Ovary (tissue), 10 donors: ENCODE measurements at places on chromosomes 1 and 21. TPM values are rescaled to one million over a fixed set of nuclear protein-coding genes. Genes with fewer than 3 reads are reported as not detected.

DNA sequence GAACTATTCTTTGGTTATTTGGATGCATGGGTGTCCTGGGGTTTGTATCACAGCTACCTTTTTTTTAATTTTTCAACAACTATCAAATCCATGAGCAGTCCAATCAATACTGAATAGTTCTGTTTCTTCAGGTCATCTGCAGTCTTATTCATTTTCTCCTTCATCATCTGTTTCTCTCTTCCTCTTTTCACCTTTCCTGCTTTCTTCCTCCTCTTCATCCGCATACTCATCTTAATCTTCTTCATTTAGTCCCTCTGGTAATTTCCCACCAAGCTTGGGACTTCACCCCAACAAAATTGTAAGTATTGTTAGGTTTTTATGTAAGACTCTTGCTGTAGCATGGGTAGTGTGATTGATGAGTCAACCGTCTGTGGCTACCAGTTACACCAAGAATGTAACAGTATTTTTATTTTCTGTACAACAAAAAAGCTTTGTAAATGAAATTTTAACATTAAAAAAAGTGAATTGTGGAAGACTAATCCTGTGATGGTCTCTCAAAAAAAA, 184.1 kb upstream of the RNPC3 start:
- H3K4me3 ChIP-seq: no peak overlapping the region
- H3K36me3 ChIP-seq: no peaks in the 10 kb centered on the region
- no peaks in the 10 kb centered on the region for H3K27me3 ChIP-seq
- H3K4me1 ChIP-seq: no peaks in the 10 kb centered on the region
- no peak overlapping the region for H3K27ac ChIP-seq
- DNase-seq: no peak

GRCh38 chr1:207861442-207862177, 49.3 kb downstream of the CD34 start:
- peaks cover 7% of the 10 kb centered on the region for H3K4me1 ChIP-seq
- H3K4me3 ChIP-seq: no peak overlapping the region
- H3K27me3 ChIP-seq: no peaks in the 10 kb centered on the region
- no peak for DNase-seq

GRCh38 chr1:93874025-93874651, 4.9 kb downstream of the DNTTIP2 start:
- DNase-seq: no peak
- no peaks in the 10 kb centered on the region for H3K27me3 ChIP-seq
- H3K4me3 ChIP-seq: no peak overlapping the region
- H3K27ac ChIP-seq: no peak overlapping the region
- H3K36me3 ChIP-seq: no peaks in the 10 kb centered on the region

DNA sequence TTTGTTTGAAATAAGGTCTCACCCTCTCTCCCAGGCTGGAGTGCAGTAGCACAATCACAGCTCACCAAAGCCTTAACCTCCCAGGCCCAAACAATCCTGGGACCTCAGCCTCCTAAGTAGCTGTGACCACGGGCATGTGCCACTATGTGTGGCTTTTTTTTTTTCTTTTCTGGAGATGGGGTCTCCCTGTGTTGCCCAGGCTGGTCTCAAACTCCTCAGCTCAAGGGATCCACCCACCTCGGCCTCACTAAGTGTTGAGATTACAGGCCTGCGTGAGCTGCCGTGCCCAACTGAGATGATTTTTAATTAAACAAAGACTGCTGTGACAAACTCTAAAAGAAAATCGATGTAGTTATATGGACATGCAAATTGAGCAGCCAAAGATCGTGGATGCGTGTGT, 768.4 kb upstream of the ADGRL2 start:
- no peak for DNase-seq
- H3K4me1 ChIP-seq: no peaks in the 10 kb centered on the region
- H3K27me3 ChIP-seq: no peaks in the 10 kb centered on the region

DNA sequence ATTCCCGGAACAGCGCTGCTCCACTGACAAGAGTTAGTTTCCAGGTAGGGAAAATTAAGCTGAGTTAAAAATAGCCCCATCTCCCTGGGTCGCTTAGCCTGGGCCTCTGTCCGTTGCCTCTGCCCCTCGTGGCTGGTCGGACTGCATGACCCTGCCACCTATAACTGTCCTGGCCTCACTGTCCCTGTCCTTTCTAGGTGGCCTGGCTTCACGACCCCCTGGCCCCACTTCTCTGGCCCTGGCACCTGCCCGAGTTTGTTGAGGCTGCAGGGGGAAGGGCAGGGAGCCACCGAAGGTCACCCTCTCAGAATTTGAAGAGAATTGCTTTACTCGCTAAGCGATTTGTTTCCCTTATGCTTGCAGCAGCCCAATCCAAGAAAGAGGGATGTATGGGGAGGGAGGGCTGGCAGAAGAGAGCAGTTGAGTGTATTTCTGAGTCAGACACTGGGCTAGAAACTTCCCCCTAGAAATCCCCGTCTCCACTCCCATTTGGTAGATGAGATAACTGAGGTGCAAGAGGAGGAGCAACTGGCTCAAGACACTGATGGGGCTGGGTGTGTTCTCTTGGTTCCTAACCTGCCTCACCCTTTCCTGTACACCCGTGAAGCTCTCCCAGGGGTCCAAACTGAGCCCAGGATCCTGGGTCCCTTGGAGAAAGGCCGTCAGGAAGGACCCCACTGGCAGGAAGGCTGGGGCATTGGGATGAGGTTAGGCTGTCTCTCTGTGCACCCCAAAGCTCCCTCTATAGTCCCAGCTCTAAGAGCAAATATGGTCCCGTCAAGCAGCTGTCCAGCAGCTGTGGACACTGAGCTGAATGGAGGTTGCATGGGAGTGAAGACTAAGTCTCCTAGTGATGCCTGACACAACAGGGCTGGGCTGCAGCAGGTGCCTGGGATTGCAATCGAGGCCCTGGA, 2.9 kb upstream of the EDN2 start:
- DNase-seq: no peak
- H3K27ac ChIP-seq: peak overlapping the region; percentile 16
- no peak overlapping the region for H3K4me3 ChIP-seq
- no peaks in the 10 kb centered on the region for H3K27me3 ChIP-seq
- H3K4me1 ChIP-seq: peaks cover 10% of the 10 kb centered on the region

DNA sequence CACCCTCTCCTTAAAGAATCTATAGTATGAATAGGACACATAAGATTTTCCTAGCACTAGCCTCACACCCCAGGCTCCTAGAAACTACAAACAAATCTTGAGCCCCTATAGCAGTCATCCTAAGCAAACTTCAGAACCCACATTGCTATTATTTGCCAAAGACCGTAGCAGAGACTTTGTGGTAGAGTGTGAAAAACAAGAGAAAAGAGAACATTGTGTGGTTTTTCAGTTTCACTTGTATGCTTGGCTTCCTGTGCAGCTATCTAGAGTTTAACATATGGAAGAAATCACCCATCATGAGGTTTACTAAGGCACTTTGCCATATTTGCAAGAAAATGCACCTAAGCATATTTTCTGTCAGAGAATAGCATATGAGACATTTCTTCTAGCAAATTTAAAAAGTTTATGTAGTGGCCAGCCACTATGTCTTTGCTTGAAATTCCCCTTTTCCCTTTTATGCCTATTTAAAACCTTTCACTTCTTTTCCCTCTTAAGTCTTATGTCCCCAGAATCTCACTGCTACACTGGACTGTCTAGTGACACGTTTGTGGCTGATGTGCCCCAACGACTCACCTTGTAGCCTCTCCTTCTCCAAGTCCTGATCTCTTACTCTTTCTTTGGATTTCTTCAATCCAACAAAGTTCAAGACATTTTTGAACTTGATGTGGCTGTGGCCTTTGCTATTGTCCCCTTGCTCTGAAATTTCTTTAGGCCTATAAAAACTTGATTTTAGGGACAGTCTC, 25.6 kb downstream of the CCDC190 start:
- H3K27ac ChIP-seq: no peak overlapping the region
- DNase-seq: no peak
- no peak overlapping the region for H3K4me3 ChIP-seq
- H3K36me3 ChIP-seq: no peaks in the 10 kb centered on the region
- H3K4me1 ChIP-seq: peaks cover 2% of the 10 kb centered on the region
- no peaks in the 10 kb centered on the region for H3K27me3 ChIP-seq

DNA sequence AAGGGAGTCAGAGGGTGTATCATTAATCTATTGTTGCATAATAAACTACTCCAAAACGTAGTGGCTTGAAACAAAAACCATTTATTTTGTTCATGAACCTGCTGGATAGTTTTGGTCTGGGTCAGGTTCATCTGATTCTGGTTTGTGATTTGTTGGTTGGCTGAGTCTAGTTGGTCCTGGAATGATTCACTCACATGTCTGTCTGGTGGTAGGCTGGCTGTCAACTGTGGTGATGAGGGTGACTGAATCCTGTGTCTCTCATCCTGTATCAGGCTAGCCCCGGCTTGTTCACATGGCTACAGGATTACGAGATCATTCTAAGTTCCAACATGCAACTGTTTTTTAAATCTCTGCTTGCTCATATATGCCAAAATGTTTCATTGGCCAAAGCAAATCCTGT, 22.5 kb upstream of the SIKE1 start:
- no peaks in the 10 kb centered on the region for H3K27me3 ChIP-seq
- H3K4me3 ChIP-seq: no peak overlapping the region
- no peaks in the 10 kb centered on the region for H3K4me1 ChIP-seq
- no peak for DNase-seq
- no peaks in the 10 kb centered on the region for H3K36me3 ChIP-seq

GRCh38 chr1:157034137-157034800, 11.3 kb downstream of the ARHGEF11 start:
- no peak overlapping the region for H3K4me3 ChIP-seq
- no peaks in the 10 kb centered on the region for H3K36me3 ChIP-seq
- H3K4me1 ChIP-seq: peaks cover 5% of the 10 kb centered on the region
- H3K27me3 ChIP-seq: no peaks in the 10 kb centered on the region

DNA sequence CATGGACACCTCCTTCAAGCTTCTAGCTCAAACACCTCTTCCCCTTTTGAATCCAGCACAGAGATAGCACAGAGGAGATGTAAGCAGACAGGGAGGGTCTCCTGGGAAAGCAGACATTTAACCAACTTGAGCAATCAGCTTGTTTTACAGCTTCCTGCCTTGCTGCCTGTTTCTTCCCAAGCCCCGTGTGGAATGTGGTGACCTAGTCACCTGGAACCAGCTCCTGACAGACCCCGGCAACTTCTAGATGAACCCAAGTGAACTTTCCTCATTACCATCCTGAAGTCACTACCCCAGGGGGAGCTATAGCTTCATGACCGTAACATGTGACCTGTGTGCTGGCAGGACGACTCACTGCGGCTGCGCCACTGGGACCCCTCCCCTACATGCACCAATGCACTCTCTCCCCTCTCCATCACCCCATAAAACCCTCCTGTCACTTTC, 24.1 kb upstream of the TTF2 start:
- no peak overlapping the region for H3K4me3 ChIP-seq
- no peaks in the 10 kb centered on the region for H3K36me3 ChIP-seq
- DNase-seq: no peak
- H3K4me1 ChIP-seq: no peaks in the 10 kb centered on the region
- H3K27me3 ChIP-seq: no peaks in the 10 kb centered on the region

DNA sequence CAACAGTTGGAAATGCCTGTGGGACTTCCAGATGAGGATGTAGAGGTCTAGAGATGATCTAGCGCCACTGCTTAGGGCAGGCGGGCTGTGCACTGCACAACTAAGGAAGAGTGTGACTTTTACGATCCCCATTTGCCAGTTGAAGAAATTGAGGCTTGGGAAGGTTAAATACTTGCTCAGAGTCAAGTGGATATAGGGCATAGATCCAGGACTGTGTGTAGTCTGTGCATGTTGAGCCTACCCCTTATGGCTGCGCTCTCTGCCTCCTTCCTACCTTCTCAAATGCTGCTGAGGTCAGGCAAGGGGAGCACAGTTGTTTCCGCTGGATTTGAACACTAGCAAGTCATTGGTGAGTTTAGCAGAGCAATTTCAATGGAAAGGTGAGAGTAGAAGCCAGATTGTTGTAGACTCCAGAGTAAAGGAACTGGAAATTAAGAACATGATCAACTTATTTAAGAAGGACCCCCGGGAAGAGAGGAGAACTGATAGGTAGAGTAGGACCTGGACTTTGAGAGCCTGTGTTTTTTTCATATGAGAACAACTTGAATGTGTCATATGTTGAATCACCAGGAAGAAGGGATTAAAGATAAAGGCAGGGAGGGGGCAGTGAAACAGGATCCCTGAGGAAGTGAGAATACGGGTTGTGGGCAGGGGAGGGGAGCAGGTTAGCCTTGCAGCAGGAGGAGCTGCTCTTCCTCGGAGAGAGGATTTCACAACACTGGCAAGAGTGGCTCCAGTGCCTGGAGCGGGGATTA, 2.7 kb downstream of the CAPN2 start:
- no peak overlapping the region for H3K4me3 ChIP-seq
- peak overlapping the region; percentile 7 for H3K27ac ChIP-seq
- H3K27me3 ChIP-seq: no peaks in the 10 kb centered on the region
- no peaks in the 10 kb centered on the region for H3K36me3 ChIP-seq

GRCh38 chr1:101300916-101301315, 64.1 kb downstream of the S1PR1 start:
- no peaks in the 10 kb centered on the region for H3K36me3 ChIP-seq
- H3K4me1 ChIP-seq: no peaks in the 10 kb centered on the region
- no peaks in the 10 kb centered on the region for H3K27me3 ChIP-seq
- DNase-seq: no peak

- H3K36me3 ChIP-seq: no peaks in the 10 kb centered on the region
- H3K27ac ChIP-seq: no peak within 1 kb of the TSS
- no peaks in the 10 kb centered on the region for H3K27me3 ChIP-seq
- H3K4me1 ChIP-seq: peaks cover 13% of the 10 kb centered on the region
Measured at GRCh38 chr1:160954158-160955104, at the start of gene ITLN2. Gene ITLN2, minus strand, starts transcription at chr1:160954809. Its CDS starts 68 bp downstream, at chr1:160954741.

- H3K27me3 ChIP-seq: no peaks in the 10 kb centered on the region
- no peak overlapping the region for H3K27ac ChIP-seq
- no peak for DNase-seq
- H3K36me3 ChIP-seq: no peaks in the 10 kb centered on the region
Measured at GRCh38 chr1:231883382-231883781, 256.8 kb downstream of the DISC1 start.

ARHGEF16 gene
- total RNA-seq: 4.2 TPM

DYNLT5 gene
- total RNA-seq: 0.60 TPM

AUNIP gene
- 0.75 TPM for total RNA-seq

CSF1 gene
- 25.9 TPM for total RNA-seq

UMODL1 gene
- not detected for total RNA-seq

TARDBP gene
- total RNA-seq: 169 TPM
